ENCODE measurements at places on chromosomes 4 and X.

DNA sequence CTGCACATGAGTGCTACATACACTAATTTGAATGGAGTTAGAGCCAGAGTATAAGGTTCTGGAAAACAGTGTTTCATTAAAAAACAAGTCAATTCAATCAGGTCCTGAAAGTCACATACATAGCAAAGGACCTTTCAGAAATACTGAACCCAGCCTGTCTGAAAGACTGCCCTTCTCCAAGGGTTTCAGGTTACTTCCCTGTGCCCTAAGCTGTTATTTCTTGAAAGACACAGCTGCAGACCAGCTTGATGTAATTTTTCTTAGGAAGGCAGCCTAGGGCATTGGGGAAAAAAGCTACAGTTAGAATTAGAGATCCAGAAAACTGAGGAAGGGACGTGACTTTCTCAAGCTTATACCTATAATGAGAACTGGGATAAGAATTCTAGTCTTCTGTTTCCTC is 155.9 kb upstream of the MAOA start:
- no peak for DNase-seq

DNA sequence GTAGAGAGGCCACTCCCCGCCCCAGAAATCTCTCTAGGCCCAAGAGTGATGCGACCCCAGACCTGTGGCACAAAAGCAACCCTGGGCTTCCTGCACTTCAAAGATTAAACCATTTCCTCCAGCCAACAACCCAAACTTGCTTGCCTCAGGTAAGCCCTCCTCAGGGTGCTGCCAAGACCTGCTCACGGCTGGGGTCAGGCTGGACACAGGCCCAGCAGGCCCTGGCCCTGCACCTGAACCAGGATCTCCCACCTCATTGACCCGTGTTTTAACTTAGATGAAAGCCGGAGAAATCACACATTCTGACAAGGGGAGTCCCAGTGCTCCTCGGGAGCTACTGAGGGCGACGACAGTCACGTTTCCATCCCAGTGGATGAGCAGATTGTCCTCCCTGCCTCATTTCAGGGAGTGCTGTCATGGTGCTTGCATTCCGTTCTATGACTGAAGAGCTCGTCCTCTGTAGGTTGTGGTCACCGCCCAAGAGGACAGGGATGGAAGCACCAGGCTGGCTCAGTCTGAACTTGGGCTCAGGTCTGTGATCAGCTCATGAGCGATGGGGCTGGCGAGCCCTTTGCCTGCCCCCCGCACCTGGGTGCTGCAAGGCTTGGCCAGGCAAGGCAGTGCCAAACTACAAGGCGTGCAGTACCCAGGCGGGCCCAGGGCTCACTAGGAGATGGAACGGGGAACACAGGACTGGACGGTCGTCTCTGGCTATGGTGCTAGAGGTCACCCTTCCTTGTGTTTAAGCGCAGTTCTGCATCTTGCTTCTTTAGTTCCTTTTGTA is 25.9 kb downstream of the WDR1 start:
- DNase-seq: no peak

GRCh38 chrX:43655151-43656004 is 721 bp upstream of the MAOA start:
- peak; percentile 54 for DNase-seq

DNA sequence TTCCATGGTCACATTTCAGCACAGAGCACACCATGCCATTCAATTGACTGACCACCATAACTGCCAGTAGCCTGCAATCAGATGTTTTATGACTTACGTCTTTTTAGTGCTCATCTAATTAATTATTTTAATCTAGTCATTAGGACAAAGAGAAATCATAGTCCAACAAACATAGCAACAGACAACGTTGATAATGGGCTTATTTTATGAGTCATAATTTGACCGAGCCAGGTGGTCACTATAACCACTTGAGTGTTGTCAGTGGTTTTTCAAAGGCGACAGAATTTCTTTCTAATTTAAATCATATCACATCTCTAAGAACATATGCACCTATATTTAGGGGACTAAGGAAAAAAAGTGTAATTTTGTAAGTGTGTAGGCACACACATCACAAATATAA is 1.9 kb downstream of the SEC24D start:
- no peak for DNase-seq

DNA sequence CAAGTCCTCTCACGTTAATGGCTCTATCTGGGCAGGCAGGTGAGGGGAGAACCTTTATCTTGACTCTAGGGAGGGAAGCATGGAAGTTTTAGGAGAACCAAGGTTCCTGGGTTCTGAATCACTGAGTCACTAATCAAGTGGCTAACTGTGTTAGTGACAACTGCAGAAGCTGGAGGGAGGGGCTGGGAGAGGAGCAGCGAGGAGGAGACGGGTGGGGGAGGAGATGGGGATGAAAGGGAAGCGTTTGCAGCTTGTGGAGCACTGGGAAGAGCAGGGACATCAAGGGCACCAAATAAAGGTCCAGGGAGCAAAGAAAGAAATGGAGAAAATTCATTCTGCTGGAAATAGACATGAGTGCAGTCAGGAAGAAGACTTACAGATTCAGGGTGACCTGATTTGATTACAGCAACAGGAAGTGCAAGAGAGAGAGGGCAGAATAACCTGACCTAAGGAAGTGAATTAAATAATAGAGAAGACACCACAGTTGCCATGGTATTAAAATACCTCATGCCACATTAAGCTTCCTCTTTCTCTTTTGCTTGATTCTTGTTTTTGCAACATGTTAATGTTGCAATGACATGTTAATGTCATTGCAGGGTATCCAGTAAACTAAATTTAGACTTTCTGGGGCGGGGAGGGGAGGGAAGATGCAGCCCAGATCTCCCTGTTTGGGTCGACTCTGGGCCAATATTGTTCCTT is 4.5 kb upstream of the SETD7 start:
- DNase-seq: no peak

GRCh38 chr4:152708361-152708760 is 28.6 kb upstream of the TMEM154 start:
- DNase-seq: no peak

DNA sequence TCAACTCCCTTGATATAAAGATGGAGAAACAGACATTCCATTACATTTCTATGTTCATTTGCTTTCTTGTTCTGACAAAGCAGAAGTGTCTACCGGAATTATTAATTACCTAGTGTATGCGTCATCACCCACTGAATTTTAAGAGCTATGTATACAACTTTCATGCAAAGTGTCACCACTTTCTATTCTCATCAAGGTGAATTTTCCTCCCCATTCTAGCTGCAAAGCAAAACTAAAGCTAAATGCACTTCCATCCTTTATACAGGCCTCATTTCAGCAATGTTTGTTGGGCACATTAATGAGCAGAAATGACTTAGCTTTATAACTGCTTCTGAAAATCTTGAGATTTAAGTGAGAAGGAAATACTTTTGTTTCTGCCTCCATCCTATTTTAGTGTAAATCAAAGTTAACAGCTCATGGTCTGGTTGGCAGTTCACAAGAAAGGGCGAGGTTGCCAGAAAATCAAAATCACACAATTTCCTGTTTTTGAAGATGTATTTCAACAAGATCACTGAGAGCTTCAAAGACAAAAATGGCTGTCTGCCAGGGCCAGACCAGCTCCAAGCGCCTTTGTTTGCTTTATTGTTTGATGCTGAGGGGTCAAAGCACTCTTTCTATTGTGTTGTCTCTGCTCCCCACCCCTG is 7.2 kb upstream of the FAM9C start:
- DNase-seq: no peak

GRCh38 chrX:103423955-103424638 is 47.8 kb downstream of the BEX3 start:
- no peak for DNase-seq

Measured in small intestine (tissue), 16 donors.